Stimulated activated CD8-positive, alpha-beta memory T cell treated with anti-CD3 and anti-CD28 coated beads, Interleukin-12 subunit alpha, Interleukin-12 subunit beta, amount 100 ng/mL, for 4 hours (primary cell): ENCODE measurements at places on chromosomes 6 and 20.

DNA sequence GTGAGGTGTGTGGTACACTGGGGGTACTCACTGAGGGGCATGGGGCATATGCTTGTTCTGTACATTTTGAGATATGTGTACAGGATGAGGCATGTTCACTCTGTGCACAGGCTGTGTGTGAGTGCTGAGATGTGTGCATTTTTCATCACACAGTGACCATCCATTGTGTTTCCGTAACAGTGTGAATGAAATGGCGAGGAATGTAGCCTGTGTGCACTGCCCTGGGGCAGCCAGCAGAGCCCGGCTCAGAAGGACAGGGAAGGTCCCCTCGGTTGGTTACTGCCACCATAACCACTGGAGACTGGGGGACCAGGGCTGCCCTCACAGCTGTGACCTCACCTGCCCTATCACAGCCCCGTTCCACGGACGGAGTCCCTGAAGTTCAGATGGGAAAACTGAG is 106.2 kb upstream of the MYL9 start:
- no peak for DNase-seq

- DNase-seq = no peak
These were observed 1.1 kb downstream of the BNIP5 start for GRCh38 chr6:36335465-36336207.

DNA sequence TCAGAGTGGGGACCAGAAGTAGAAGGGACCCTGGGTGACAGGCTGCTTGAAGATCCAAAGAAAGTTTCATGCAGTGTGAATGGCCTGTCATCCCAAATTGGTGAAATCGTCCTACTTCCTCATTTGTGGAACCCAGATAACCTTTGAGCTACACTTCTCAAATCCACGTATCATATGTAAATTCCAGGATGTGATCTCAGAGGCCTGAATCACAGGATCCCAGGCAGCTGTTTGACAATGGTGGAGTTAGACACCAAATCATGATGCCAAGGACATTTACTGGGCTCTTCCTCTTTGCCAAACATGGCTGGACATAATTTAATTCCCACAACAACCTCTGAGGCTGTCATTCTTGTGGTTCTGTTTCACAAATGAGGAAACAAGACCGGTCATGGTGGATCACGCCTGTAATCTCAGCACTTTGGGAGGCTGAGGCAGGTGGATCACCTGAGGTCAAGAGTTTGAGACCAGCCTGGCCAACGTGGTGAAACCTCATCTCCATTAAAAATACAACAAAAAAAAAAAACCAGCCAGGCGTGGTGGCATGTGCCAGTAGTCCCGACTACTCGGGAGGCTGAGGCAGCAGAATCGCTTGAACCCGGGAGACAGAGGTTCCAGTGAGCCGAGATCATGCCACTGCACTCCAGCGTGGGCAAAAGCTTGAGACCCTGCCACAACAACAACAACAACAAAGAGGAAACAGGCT is 39.9 kb upstream of the TTPAL start:
- no peak for DNase-seq

GRCh38 chr6:25296217-25296905 is 17.2 kb downstream of the CARMIL1 start:
- DNase-seq = no peak

DNA sequence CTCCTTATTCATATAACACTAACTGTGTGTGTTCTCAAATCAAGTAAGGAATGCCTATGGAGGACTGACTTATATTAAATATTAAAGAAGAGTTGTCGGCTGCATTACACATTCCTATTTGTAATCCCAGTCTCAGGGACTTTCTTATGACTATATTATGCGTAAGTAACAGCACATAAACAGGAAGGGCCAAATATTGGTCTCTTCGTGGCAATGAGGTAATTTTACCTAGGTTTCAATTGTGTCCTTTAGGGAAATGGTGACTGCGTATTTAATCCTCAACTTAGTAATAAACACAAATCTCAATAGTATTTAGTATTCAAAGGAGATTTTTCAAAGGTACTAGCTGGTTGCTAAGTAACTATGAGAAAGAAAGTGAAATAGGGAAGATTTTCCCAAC is 22.8 kb upstream of the EPM2A start:
- DNase-seq = no peak

DNA sequence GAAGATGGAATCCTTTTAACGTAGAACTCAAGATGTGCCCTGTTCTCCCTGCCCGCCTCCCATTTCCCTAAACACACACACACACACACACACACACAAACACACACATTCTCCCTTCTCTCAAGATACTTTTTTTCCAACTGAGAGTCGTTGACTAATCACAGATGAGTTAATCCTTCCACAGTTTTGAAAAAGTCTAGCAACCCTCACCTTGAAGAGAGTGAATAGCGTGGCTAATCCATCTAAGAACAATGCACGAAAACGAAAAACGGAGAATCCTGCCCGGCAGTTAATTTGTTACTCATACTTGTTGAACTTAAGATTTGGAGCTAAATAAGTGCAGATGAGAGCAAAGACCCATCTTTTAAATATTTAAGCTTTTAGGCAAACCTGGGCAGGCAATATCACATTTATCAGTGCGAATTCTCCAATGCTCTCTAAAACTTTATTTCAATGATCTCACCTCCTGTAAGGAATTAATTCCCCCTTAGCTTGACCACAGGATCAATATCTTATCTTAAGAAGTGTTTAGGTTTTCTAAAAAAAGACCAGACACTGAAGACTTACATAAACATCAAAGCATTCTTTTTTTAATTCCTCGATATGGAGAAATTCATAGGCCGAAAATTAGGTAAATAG is 1.1 kb downstream of the AGPAT4 start:
- DNase-seq = no peak

GRCh38 chr6:1662534-1662933 is 52.8 kb downstream of the FOXC1 start:
- DNase-seq = no peak

- DNase-seq = no peak
These were observed 49.3 kb upstream of the E2F3 start for GRCh38 chr6:20352346-20352745.

- DNase-seq = no peak
These were observed 2.1 kb downstream of the C6orf141 start for GRCh38 chr6:49552596-49552995.

DNA sequence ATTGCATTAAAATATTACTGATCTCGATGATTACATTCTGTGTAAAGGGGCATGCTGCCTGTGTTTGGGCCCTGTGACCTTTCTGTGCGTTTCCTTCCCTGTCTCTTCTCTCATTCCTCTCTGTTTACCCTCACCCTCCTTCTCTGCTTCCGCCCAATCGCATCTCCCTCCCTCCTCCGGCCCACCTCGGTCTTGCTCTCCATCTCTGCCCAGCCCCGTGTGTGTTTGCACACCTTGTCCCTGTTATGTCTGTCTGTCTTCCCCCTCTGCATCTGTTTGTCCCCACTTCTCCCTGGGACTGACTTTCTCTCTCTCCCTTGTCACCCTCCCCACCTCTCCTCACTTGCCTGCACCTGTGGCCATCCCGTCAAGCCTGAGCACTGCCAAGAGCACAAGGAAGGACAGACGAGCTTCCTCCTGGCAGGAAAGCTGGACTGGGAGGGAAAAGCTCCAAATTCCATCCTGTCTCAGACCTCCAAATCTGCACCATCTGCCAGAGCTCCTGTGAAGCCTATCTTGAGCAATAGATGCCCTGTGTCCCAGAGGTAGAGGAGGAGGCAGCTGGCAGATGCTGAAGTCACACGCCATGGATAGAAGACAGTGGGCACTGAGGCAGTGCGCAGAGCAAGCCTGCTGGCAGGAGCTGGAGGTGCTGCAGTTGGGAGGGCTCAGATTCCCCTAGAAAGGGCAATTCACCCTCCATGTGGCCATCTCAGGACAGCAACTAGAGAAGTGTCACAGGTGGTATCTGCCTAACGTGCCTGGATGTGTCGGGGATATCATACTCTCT is 172.3 kb downstream of the PTPRT start:
- DNase-seq = no peak

DNA sequence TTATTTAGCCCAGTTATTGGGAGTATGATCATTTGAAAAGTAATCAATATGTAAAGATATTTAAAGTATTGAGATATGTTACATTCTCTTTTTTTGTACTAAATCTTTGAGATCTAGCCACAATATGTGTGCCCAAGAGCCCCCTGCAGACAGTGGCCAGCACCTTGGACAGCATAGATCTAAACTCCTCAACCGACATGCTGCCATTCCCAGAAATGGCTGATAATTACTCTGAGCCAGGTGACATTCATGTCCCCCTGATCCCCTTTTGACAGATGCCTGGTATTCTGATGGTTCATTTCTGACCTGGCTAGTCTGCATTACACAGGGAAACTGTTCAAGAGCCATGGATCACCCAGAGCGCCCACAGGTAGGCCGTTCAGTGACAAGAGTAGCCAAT is 177.1 kb downstream of the ZDHHC14 start:
- no peak for DNase-seq

DNA sequence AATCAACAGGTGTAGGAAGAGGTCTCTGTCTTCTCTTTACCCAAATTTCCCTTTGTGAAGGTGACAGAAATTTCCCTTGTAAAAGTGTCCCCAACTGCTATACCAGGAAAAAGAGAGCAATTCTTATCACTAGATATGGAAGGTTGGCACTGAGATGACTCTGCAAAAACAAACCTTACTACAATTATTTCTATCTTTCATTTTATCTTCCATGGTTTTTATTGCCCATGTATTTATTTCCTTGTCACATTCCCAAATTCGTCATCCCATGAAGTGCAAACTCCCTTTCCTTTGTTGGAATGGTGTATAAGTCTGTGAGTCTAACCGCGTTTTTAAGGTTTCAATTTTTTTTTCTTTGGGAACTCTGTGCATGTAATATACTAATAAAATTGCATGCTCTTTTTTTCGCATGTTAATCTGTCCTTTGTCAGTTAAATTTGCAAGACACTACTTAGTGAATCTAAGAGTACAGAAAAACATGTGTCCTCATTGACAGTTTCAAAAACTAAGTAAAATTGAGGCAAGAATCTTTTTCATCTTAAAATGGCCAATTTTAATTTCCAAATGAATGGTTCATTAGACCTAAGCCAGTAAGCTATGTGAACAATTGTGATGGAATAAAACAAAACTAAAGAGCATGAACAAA is 35.4 kb upstream of the HFE start:
- no peak for DNase-seq

DNA sequence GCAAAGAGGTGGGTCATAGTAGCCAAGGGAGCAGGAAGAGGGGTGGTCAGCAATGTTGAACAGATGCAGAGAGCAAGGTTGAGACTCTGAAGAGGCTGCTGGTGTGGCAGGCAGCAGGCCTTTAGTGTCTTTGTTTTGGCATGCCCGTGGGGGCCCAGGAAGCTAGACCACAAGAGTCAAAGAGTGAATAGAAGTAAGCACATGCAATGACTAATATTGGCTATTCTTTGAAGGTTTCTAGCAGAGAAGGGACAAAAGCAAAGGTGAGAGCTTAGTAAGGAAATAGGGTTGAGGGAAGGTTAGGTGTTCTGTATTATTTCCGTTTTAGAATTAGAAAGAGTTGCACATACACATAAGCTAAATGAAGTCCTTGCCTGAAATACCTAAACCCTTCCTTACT is 18.8 kb downstream of the TDRD6 start:
- DNase-seq = no peak

- DNase-seq = no peak
These were observed 3.2 kb upstream of the DEF6 start for GRCh38 chr6:35294308-35294945.

GRCh38 chr20:10282979-10283456 is 64.4 kb downstream of the SNAP25 start:
- DNase-seq = no peak
